HepG2 (cell line): ENCODE measurements at places on chromosomes 13 and 19.

DNA sequence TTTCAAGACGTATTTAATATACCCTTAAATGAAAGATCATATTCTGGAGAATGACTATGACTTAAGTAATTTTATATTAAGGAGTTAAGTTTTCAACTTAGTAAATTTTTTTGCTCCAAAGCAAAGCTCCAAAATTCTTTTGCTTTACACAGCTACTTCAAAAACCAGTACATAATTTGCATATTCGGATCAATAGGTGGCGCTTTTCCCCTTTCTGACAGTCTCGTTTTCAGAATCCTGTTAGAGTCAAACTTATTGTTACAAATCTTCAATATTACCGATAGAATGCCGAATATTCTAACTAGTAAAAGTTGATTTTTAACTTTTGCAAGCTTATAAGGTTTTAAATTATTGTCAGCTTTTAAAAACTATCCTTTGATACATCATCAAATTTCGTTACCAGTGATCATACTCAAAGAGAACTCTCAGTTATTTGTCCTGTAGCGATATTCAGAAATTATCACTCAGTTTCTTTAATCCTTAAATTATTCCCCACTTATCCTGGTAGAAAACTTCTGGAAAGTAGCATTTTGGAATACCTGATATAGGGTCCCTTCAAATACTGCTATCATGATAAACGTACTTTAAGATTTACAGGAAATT lies 852.7 kb upstream of the KLHL1 start:
- DNase-seq = peak; percentile 18

- no peak for DNase-seq
Measured at GRCh38 chr13:96900986-96901385, 93.3 kb downstream of the OXGR1 start.

DNA sequence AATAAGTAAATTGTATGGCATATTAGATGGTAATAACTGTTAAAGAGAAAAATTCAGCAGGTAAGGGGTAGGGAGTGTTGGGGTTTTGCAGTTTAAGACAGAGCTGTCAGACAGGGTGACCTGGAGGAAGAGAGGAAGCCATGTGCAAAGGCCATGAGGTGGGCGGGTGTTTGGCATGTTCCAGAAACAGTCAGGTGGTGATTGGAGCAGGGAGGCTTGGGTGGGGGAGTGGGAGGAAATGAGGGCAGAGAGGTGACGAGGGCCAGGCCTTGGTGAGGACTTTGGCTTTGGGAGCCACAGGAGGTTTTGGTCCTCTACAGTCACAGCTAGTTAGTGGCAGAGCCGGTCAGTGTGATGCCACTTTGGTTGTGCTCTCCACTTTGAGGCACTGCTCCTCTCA lies 20.1 kb downstream of the RYR1 start:
- no peak for DNase-seq

GRCh38 chr13:101767131-101767530 lies 314.7 kb downstream of the ITGBL1 start:
- DNase-seq = no peak

GRCh38 chr19:31337008-31337914 lies 12.0 kb downstream of the TSHZ3 start:
- DNase-seq = no peak

- peak; percentile 28 for DNase-seq
Measured at GRCh38 chr19:46009530-46010510, 13.0 kb downstream of the PGLYRP1 start.

DNA sequence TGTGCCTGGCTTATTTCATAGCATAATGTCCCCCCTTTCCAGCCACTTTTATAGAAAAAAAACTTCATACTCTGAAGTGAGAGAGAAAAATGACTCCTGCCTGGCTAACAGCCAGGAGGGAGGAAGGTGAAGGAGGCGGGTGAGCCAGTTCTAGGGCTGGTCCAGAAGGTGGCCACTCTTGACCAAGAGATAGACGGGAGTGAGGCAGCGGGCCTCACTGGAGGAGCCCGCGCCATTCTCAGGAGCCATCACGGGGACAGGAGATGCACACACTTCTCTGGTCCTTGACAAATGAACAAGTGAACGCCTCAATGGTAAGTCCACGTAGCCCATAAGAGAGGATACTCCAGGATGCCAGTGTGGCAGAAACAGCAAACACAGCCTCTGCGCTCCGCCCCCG lies 231.4 kb downstream of the UQCRFS1 start:
- DNase-seq = no peak

GRCh38 chr19:2266183-2266993 lies 10.2 kb upstream of the JSRP1 start:
- DNase-seq = peak; percentile 58

- no peak for DNase-seq
Measured at GRCh38 chr19:43789029-43789428, 8.3 kb upstream of the KCNN4 start.

- peak; percentile 24 for DNase-seq
Measured at GRCh38 chr19:53365899-53366493, 491 bp downstream of the ZNF525 start.

GRCh38 chr19:35553385-35554000 lies 8.1 kb downstream of the TMEM147 start:
- DNase-seq = no peak
